Stimulated activated CD8-positive, alpha-beta memory T cell treated with anti-CD3 and anti-CD28 coated beads, Interleukin-2, amount 100 ng/mL, for 1 hour (primary cell): ENCODE measurements at places on chromosomes 5 and 9.

- no peak for DNase-seq
Measured at GRCh38 chr5:163309914-163310313, 127.5 kb upstream of the CCNG1 start.

GRCh38 chr5:171521219-171521633 lies 101.8 kb downstream of the FGF18 start:
- no peak for DNase-seq

DNA sequence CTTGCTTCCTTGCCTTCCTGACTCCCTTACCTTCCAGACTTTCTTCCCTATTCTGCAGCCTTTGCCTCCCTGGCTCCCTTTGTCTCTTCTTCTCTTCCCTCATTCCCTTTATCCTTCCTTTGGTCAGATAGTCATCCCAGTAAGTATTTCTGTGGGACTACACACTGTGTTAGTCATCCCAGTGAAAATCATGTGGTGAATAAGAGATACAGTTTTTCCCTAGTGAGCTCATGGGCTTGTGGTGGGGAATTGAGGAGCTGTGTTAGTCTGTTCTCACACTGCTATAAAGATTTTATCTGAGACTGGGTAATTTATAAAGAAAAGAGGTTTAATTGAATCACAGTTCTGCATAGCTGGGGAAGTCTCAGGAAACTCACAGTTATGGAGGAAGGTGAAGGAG lies 109.8 kb upstream of the EDIL3 start:
- DNase-seq, result no peak

DNA sequence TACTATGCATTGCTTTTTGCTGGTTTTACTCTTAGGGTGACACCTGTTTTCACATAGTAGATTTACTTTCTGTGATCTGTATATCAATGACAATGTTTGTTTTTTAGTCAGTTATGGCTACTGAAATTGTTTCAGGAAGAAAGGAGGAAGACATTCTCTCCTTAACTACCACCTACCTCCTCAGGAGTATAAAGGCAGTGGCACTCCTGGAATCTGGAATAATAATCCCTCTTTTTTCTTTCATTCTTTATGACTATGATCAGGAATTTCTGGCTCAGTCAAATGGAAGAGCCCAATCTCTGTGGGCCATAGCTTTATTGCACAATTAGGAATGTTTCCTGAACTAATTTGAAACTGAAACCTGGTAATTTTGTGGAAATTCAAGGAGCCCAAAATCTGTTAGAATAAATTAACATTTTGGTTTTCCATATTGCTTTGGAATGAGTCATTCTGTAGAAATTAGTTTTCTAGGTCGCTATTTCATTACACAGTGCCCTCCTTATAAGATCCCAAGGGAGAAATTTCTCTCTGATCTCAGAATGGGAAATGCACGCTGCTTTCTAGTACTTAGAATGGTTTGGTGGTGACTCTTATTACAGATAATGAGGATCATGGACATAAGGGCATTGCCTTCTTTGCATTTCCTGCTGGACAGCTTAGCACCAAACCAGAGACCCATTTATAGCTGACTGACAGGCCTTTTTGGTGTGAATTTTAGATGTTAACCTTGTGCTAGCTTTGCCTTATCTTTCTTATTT lies 95.3 kb upstream of the VLDLR start:
- no peak for DNase-seq

DNA sequence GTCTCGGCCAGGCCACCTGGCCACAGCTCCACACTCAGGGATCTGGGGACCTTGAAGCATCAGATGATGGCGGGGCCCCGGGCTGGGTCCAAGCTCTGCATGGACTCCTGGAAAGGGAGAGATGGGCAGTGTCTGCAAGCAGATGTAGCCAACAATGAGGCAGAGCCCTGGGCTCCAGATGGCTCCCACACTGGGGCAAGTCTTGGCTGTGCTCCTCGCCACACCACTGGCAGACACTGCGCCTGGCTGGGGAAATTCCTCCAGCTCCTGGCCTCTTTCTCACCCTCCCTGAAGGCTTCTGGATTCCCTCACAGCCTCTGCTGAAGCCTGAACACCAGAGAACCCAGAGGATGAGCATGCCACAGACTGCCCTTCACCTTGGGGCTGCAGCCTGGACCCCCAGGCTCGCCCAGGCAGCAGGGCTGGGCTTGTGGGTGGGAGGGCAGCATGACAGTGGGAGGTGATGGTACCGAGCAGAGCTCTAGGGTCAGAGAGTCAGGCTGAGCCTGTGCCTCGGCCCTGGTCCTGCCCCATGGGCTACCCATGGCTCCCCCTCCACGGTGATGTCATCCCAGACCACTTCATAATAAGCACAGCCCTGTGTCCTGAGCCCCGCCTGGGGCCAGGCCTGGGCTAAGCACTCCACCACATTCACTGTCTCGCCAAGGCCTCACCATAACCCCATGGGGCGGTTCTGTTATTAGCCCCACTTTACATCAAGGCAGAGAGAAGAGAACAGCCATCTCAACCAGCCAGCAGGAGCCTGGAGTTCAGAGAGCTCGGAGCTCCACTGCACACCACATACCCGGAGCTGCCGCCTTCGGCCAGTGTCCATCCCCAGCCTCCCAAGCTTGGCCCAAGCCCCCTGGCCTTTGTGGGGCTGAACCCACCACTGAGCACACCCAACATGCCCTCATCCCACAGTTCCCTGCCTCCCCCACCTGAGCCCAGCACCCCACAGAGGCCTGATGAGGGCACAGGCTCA lies 62.2 kb upstream of the ADAMTS2 start:
- no peak for DNase-seq

- DNase-seq, result no peak
Measured at GRCh38 chr9:102911185-102911584, 83.9 kb upstream of the CYLC2 start.

- no peak for DNase-seq
Measured at GRCh38 chr9:21788752-21789151, 13.7 kb upstream of the MTAP start.
